Camera-type eye (tissue), 1 donor: ENCODE measurements at places on chromosomes 5 and 9. TPM values are rescaled to one million over a fixed set of nuclear protein-coding genes. Genes with fewer than 3 reads are reported as not detected.

The XRCC4 gene
- total RNA-seq = 12.9 TPM

The PHF24 gene
- 11.2 TPM for total RNA-seq

The PKD2L2 gene
- total RNA-seq = not detected

The GGTA1 gene
- 3.5 TPM for total RNA-seq

The TLN1 gene
- 160 TPM for total RNA-seq

The KLF4 gene
- total RNA-seq = 15.4 TPM
